ENCODE measurements at places on chromosomes 1 and 21. TPM values are rescaled to one million over a fixed set of nuclear protein-coding genes. Genes with fewer than 3 reads are reported as not detected.

The NUF2 gene
- 33.7 TPM for total RNA-seq

The PRKCZ gene
- total RNA-seq: 50.9 TPM

GRCh38 chr1:235670157-235670776 is 20.7 kb upstream of the GNG4 start:
- H3K36me3 ChIP-seq: no peaks in the 10 kb centered on the region
- no peak overlapping the region for H3K27ac ChIP-seq
- DNase-seq: no peak
- H3K4me1 ChIP-seq: no peaks in the 10 kb centered on the region

The HES3 gene
- total RNA-seq: not detected

DNA sequence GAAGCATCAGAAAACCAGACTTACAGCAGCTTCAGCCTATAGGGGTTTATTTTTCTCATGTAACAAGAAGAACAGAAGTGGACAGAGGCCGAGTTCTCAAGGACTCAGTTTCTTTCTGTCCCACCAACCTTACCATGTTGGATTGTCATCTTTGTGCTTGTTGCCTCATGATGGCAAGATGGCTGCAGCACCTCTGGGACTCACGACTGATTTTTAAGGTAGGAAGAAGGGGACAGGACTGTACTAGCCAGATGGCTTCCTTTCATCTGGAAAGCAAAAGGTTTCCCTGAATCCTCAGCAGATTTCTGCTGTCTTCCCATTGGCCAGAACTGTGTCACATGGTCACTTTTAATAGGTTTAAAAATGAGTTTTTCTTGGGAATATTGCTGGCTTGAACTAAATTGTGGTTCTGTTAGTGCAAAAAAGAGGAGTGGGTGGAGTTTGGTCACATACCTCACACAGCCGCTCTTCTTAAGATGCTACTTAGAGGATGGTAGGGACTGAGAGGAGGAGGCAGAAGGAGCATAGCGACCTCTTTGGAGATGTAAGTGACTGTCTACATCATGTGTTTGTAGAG is 48.1 kb upstream of the ENAH start:
- H3K27ac ChIP-seq: no peak overlapping the region
- H3K4me3 ChIP-seq: no peak overlapping the region
- no peaks in the 10 kb centered on the region for H3K36me3 ChIP-seq
- peak; percentile 12 for DNase-seq
- H3K27me3 ChIP-seq: no peaks in the 10 kb centered on the region
- H3K4me1 ChIP-seq: peaks cover 15% of the 10 kb centered on the region

- DNase-seq: no peak
- no peak overlapping the region for H3K27ac ChIP-seq
- H3K27me3 ChIP-seq: no peaks in the 10 kb centered on the region
- no peaks in the 10 kb centered on the region for H3K4me1 ChIP-seq
- no peak overlapping the region for H3K4me3 ChIP-seq
These were observed 35.3 kb downstream of the FCRL5 start for GRCh38 chr1:157517016-157517415.

The PTPN22 gene
- total RNA-seq: not detected

The ZBTB8B gene
- total RNA-seq: 1.8 TPM

Measured in cardiac muscle cell (in vitro differentiated cells and primary cell).